ENCODE measurements at places on chromosomes 1 and 21. TPM values are rescaled to one million over a fixed set of nuclear protein-coding genes. Genes with fewer than 3 reads are reported as not detected.

The DDR2 gene
- 5.1 TPM for polyA plus RNA-seq

The MYOG gene
- not detected for polyA plus RNA-seq

DNA sequence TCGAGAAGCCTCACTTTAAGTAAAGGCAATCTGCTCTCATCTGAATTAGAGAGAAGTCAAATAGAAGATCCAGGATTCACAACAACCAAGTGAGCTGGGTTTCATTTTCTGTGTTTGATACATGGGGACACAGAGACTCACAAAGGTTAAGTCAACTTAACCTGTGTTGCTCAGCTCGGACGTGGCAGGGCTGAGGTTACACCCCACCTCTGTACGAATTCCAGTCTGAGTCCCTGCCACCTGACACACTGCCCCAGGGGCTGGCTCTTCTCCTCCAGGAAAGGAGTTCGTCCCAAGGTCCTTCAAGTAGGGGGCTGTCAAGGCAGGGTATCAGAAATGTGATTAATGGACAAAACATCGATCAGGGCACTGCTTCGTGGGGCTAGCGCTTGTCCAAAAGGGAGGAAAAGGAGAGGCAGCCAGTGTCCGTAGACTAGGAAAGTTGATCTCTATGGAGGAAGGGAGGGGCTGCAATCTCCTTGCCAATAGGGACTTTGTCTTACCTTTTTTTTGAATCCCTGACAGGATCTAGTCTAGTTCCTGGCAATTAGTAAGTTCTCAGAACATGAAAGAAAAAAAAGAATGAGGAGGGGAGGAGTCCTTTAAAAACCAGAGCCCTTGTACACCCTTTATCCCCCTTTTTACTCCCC, 116.4 kb downstream of the CNIH3 start:
- no peak for DNase-seq

The CGN gene
- polyA plus RNA-seq, result 0.15 TPM

GRCh38 chr1:33298623-33299277, 22.1 kb downstream of the A3GALT2 start:
- peak; percentile 72 for DNase-seq

The OR10J1 gene
- not detected for polyA plus RNA-seq

The LIN9 gene
- polyA plus RNA-seq, result 17.5 TPM

GRCh38 chr21:39499156-39499555, 47.4 kb downstream of the SH3BGR start:
- no peak for DNase-seq

The YY1AP1 gene
- polyA plus RNA-seq, result 34.7 TPM

DNA sequence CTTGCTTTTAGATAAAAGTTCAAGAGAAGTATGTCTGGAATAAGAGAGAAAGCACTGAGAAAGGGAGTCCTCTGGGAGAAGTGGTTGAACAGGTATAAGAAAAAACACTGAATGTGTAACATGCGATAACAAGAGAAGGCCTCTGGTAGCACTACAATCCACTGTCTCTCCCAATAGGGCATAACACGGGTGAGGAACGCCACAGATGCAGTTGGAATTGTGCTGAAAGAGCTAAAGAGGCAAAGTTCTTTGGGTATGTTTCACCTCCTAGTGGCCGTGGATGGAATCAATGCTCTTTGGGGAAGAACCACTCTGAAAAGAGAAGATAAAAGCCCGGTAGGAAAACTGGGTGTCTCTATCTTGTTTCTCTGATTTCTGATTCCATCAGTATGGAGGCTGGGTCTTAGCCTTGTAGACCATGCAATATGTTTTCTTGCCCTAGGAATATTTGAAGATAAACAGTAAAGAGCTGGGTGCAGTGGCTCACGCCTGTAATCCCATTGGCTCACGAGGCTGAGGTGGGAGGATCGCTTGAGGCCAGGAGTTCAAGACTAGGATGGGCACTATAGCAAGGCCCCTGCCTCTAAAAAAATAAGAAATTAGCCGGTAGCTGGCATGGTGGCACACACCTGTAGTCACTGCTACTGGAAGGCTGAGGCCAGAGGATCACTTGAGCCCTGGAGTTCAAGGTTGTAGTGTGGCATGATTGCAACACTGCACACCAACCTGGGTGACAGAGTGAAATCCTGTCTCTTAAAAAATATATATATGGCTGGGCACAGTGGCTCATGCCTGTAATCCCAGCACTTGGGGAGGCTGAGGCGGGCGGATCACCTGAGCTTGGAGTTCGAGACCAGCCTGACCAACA, 40.4 kb downstream of the DAP3 start:
- DNase-seq, result no peak

GRCh38 chr21:35291973-35292627, 243.0 kb upstream of the RUNX1 start:
- no peak for DNase-seq

DNA sequence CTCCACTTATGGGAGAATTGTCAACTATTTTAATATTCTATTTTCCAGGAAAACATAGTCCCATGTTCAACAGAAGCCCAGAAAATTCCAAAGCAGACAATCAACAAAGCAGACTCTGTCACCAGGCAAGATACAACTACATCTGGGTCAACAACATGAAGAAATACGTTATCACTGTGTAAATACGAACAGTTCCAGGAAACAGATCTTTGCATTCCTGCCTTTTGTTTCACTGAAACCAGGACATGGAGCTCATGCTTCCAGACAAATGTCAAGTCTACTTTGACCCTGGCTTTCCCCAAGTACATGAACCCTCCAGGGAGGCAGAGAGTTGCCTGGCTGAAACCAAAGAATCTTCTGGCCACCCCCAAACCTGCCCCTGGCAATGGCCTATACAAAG, 106.7 kb downstream of the SETD4 start:
- no peak for DNase-seq

DNA sequence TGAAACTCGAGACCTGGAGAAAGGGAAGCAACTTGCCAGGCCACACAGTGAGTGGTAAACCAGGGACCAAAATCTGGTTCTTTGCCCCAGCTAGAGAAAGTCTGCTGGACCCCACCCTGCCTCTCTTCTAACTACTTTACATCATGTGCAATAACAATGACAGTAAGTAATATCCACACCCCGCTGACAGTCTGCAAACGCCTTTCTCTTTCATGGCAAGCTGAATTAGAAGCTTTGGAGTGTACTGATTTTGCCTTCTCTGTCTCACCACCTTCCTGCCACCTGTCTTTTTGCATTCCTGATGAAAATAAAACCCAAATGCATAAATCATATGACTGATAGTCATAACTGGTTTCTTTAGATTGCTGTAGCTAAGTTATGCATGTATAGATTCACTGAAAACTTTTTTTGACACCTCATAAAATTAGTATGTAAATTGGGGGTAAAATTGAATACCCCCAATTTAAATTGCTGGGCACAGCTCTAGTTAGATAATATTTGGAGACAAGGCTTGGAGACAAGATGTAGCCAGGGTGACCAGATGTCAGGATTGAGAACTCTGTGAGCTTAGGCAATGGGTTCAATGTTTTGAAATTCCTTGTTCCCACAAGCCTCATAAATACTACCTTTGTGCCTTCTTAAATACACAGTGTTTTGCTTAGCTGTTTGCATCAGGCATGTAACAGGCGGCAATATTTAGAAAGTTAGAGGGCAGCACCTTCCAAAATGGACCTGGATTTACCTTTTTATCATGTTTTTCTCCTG, 73.5 kb downstream of the ST6GALNAC5 start:
- DNase-seq, result no peak

DNA sequence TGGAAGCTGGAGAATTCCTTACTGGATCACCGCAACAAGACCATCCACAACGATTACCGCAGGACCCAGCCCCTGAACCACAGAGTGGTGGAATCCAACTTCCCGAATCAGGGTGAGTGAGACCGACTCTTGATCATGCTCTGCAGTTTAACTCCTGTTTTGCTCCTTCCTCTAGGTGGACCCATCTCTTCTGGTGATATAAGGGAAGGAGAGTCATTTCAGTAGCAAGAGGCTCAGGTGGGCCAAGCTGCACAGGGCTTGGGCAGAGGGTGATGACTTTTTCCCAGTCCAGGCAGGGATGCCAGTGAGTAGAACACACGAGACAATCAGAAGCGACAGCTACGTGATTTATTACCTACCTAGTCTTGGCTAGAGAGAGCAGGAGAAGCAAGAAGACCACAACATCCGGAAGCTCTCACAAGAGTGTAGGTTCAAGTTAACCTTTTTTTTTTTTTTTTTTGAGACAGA, 25.2 kb downstream of the CA6 start:
- DNase-seq, result no peak

The COL24A1 gene
- 0.51 TPM for polyA plus RNA-seq

DNA sequence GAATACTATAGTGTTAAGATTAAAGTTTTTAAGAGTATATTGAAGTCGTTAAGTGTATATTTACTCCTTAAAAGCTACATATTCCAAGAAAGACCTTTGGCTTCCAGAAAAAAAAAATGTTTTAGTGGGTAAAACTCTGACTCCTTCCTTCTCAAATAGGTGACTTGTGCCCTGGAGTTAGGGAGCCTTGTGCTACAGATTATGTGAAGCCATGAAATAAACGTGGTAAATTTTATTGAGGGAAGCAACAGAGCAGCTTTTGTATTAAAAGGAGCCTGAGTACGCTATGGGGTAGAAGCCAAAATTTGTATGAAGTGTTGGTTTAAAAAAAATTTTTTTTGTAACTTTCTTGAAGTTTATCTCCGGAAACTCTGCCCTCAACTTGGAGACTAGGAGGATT, 994 bp downstream of the RO60 start:
- no peak for DNase-seq

GRCh38 chr1:230790026-230790425, 42.8 kb downstream of the CAPN9 start:
- no peak for DNase-seq

DNA sequence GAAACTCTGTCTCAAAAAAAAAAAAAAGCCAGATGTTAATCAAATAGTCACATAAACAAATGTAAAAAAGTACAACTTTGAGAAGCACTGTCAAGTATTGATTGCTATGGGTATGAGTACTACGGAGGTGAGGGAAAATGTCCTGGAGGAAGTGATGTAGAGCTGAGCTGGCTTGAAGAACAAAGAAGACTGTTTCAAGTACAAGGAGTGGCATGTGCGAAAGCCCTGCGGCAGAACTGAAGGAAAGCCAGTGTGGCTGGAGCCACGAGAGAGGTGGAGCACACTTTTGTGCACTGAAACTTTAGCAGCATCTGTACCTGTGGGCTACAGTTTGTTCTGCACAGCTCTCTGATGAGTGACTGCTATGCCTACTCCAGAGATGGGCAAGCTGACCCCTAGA, 5.4 kb upstream of the RPS6KA1 start:
- no peak for DNase-seq

GRCh38 chr21:41686664-41687063, 80.2 kb downstream of the RIPK4 start:
- DNase-seq, result no peak

The KCNA10 gene
- not detected for polyA plus RNA-seq

DNA sequence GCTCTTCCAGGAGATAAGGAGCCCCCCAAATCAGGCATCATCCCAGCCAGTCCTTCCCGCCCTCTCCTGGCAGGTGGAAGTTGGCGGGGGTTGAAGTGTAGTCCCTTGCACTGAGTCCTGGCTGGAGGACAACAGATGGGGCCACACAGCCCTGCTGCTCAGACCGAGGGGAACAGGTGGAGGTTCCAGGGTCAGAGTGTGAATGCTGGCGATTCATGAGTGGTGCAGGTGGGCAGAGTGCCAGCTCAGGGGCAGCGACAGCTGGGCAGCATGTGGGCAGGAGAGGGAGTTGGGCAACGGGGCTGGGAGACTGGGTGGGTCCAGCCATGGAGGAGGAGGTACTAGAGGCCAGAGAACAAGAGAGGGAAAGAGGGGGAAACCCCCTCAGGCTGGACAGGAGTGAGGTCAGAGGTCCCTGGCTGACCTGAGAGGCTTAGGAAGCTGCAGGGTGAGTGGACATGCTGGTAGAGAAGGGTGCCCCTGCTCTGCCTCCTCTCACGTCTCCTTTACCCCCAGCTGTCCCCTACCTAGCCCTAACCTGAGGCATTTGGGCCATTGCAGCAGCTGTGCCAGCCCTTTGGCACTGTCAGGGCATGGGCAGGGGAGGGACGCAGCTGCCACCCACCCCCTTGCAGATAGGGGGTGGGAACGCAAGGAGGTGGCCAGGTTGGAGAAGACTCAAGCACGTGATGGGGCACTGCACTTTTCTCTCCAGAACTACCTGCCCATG, 11.3 kb upstream of the ADORA1 start:
- no peak for DNase-seq

DNA sequence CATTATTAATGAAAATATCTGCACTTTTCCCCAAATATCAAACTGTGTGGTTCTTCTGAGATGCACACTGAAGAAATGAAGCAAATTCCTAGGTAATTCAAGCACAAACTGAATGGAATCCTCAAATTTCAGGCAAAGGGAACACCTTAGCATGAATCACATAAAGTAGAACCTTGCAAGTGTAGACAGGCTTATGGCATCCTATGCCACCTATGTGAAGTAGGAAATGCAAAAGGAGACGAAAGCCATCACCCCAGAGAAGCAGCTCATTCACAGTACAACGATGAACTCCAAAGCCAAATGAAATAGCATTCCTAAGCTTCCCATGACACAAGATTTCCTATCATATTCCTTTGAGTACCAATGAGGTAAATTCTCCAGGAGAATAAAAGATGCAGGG, 461.2 kb upstream of the RUNX1 start:
- DNase-seq, result no peak

DNA sequence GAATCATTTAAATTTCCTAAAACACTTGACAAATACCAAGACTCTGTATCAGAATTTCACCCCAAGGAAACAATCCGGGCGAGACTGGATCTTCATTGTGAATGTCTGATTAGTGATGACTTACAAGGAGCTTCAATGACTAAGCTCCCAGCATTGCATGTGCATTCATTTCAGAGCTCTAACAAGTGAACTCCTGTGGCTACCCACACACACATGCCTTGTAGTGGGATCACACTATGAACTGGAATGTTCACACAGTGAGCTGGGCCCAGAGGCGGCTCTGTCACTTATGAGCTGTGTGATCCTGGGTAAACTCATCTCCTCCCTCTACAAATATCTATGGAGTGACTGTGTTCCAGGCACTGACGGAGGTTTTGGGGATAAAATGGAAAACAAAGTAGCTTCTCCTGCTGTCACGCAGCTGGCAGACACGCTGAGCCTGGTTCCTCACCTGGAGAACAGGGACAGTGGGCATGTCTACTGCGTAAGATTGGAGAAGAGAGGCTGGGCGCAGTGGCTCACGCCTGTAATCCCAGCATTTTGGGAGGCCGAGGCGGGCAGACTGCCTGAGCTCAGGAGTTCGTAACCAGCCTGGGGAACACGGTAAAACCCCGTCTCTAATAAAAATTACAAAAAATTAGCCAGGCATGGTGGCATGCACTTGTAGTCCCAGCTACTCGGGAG, 56.9 kb downstream of the CLSTN1 start:
- no peak for DNase-seq

The ROR1 gene
- polyA plus RNA-seq, result 2.9 TPM

The CCDC190 gene
- 0.07 TPM for polyA plus RNA-seq

- no peak for DNase-seq
Measured at GRCh38 chr1:223794136-223794880, 51.4 kb downstream of the TP53BP2 start.

GRCh38 chr1:183315991-183316758, 102.0 kb downstream of the NMNAT2 start:
- no peak for DNase-seq

GRCh38 chr1:177809819-177810218, 160.0 kb downstream of the SEC16B start:
- no peak for DNase-seq

- DNase-seq, result peak; percentile 76
Measured at GRCh38 chr21:45319461-45320211, 31.9 kb upstream of the POFUT2 start.

The CFAP141 gene
- not detected for polyA plus RNA-seq
